ENCODE measurements at places on chromosomes 2 and 18. TPM values are rescaled to one million over a fixed set of nuclear protein-coding genes. Genes with fewer than 3 reads are reported as not detected.

- no peaks in the 10 kb centered on the region for H3K27me3 ChIP-seq
- no peaks in the 10 kb centered on the region for H3K4me1 ChIP-seq
Measured at GRCh38 chr2:23107327-23107941, 277.5 kb upstream of the KLHL29 start.

- H3K4me3 ChIP-seq = no peak overlapping the region
- H3K4me1 ChIP-seq = no peaks in the 10 kb centered on the region
- H3K36me3 ChIP-seq = no peaks in the 10 kb centered on the region
- no peaks in the 10 kb centered on the region for H3K27me3 ChIP-seq
- no peak for DNase-seq
Measured at GRCh38 chr18:68478246-68478645, 236.7 kb downstream of the TMX3 start.

- peaks cover 82% of the 10 kb centered on the region for H3K27me3 ChIP-seq
- peaks cover 17% of the 10 kb centered on the region for H3K4me1 ChIP-seq
- no peak overlapping the region for H3K27ac ChIP-seq
- H3K36me3 ChIP-seq = no peaks in the 10 kb centered on the region
- peak overlapping the region; percentile 61 for H3K4me3 ChIP-seq
Measured at GRCh38 chr2:176067589-176068418, 16.0 kb downstream of the EVX2 start.

DNA sequence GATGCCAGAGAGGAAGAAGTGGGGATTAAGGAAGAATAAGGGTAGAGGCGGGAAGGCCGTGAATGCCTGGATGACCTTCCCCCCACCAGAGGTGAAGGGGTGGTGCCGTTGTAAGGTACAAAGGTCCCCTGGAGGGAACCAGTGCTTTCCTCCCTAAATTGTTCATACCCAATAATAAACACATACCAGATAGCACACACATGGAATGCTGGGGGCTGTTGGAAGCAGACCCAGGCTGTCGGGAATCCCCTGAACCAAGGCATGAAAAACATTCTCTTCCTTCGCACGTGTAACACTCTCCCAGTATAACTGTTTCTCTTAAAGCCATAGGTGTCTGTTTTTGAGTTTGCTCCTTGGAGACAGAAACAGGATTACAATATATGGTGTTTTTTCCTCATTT, 107.1 kb upstream of the CTAGE1 start:
- H3K27me3 ChIP-seq = no peaks in the 10 kb centered on the region
- no peaks in the 10 kb centered on the region for H3K4me1 ChIP-seq
- no peak overlapping the region for H3K27ac ChIP-seq
- H3K36me3 ChIP-seq = no peaks in the 10 kb centered on the region
- H3K4me3 ChIP-seq = no peak overlapping the region
- DNase-seq = no peak

DNA sequence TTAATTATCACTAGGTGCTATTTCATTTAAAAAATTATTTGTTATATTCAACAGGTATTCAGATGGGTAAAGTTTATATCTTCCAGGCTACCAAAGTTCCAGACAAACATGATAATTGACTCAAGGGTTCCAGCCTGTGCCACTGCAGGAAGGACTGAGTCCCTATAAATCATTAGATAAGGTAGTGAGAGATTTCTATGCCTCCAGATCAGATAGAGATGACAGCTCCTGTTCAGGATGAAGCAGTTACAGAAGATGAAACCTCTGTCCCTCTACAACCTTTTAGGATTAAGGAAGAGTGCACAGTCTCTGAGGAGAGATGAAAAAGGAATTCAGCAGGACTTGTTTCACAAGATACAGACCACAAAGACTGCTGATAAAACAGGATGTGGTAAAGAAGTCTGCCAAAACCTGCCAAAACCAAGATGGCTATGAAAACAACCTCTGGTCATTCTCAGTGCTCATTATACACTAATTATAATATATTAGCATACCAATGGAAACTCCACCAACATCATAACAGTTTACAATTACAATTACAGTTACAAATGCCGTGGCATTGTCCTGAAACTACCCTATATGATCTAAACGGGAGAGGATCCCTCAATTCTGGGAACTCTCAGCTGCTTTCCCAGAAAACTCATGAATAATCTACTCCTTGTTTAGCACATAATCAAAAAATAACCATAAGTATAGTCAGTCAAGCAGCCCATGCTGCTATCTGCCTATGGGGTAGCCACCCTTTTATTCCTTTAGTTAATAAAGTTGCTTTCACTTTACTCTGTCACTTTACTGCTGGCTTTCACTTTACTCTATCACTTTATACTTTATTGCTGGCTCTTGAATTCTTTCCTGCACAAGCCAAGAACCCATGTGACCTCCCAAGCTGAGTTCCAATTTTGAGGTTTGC, 288.5 kb downstream of the PDE11A start:
- peaks cover 17% of the 10 kb centered on the region for H3K4me1 ChIP-seq
- no peak for DNase-seq
- H3K4me3 ChIP-seq = peak overlapping the region; percentile 35

DNA sequence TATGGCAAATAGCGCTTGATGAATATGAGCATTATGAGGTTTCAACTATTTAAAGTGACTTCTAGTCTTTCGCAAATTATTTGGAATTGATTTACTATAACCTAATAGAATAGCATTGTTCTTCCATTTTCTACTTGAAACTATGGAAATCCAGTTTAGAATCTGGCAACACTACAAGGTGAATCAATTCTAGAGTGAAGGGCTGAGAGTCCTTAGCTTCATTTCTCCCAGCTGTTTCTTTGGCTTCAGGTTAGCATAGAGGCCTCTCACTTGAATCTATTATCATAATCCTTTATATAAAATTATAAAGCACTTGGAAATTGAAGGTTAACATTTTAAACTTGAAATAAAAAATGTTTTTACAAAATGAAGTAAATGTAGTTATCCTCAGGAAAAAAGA, 318.8 kb downstream of the CCDC85A start:
- H3K36me3 ChIP-seq = no peaks in the 10 kb centered on the region
- no peaks in the 10 kb centered on the region for H3K27me3 ChIP-seq
- no peak for DNase-seq
- no peak overlapping the region for H3K4me3 ChIP-seq

DNA sequence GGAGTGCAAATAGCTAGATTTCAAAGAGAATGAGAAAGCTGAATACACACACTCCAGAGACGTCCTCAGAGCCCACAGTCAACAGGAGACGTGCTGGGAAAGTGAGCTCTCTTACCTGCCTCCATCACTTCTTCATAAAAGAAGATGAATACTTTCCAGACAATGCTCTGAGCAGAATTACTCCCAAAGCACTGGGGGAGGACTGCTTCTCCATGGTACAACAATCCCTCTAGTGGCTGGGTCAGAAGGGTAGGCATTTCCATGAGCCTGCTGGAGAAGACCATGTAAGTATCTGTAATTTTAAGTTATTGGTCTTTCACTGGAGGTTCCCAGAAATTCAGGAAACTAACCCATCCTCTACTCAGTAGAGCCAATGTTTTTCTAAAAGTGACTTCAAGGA, 190.3 kb downstream of the RBM43 start:
- H3K36me3 ChIP-seq = no peaks in the 10 kb centered on the region
- DNase-seq = no peak
- H3K27ac ChIP-seq = no peak overlapping the region
- no peaks in the 10 kb centered on the region for H3K4me1 ChIP-seq
- H3K27me3 ChIP-seq = no peaks in the 10 kb centered on the region

GRCh38 chr2:203659331-203660049, 46.9 kb upstream of the CD28 start:
- H3K36me3 ChIP-seq = no peaks in the 10 kb centered on the region
- peaks cover 2% of the 10 kb centered on the region for H3K27me3 ChIP-seq
- H3K4me1 ChIP-seq = peaks cover 10% of the 10 kb centered on the region
- H3K27ac ChIP-seq = no peak overlapping the region
- no peak for DNase-seq

DNA sequence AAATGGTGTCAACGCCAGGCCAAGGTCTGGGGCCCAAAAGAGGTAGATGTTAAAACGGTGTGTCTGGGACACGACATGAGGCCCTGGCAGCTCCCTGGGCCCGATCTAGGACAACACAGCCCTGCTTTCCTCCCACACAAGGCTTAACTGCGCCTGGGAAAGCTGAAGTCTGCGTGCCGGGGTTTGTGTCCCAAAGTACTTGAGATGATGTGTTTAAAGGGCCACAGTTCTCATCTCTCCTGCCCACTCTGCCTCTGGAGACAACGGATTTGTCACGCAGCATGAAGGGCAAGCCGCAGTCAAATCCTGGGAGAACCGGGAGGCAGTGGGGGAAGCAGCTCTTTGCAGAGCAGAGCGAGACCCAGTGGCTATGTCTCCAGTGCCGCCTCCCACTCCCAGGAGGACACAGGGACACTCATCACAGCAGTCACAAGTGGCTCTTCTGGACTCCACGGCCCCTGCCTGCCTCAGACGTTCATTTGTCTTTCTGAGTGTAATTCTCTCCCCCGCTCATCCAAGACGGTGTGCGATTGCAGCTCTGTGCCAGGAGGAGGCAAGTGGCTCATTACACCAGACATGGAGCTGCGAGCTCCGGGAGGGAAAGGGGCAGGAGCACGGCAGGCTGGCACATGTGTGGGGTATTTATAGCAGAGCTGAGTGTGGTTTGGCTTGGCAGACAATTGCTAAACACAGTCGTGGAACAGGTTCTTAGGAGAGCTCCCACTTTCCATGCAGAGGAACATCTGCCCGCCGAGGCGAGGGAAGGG, 57.7 kb upstream of the SEMA4C start:
- H3K27me3 ChIP-seq = no peaks in the 10 kb centered on the region
- peak; percentile 87 for DNase-seq
- H3K4me1 ChIP-seq = peaks cover 14% of the 10 kb centered on the region
- peak overlapping the region; percentile 65 for H3K27ac ChIP-seq

DNA sequence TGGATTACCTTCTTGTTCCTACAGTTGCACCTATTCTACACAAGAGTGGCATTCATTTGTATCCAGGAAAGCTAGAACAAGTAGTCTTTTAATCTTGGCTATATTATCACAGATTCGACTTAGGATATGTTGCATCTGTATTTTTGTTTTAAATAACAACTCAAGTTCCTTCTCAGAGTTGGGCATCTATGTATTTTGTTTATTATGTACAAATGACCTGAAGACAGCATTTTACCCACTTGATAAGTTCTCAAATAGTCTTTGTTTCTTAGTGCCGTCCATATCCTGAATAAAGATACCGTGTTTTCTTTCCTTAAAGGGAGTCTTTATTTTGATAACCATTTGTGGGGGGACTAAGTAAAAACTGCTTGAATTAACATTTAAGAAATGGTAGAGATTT, 2.9 kb downstream of the ITPRID2 start:
- H3K4me1 ChIP-seq = peaks cover 43% of the 10 kb centered on the region
- no peaks in the 10 kb centered on the region for H3K27me3 ChIP-seq
- H3K27ac ChIP-seq = no peak overlapping the region
- DNase-seq = no peak
- H3K4me3 ChIP-seq = peak overlapping the region; percentile 89

DNA sequence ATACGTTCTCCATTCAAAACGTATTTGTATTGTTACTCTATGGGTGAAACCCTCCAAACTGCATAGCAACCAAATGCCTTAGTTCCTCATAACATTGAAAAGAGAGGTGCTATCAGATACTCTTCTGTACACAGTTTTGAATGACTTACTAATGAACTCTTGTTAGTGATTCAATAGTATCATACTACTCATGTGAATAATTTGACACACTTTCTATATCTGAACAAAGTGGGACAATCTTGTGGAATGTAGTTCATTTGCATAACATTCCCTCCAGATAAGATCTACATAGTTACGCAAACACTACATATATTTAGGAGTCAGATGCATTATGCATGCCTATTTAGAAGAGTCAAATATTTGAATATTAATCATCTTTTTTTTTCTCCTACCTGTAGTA, 232.0 kb upstream of the NRXN1 start:
- no peak overlapping the region for H3K27ac ChIP-seq
- H3K36me3 ChIP-seq = no peaks in the 10 kb centered on the region
- no peaks in the 10 kb centered on the region for H3K27me3 ChIP-seq
- no peaks in the 10 kb centered on the region for H3K4me1 ChIP-seq
- DNase-seq = no peak
- no peak overlapping the region for H3K4me3 ChIP-seq

DNA sequence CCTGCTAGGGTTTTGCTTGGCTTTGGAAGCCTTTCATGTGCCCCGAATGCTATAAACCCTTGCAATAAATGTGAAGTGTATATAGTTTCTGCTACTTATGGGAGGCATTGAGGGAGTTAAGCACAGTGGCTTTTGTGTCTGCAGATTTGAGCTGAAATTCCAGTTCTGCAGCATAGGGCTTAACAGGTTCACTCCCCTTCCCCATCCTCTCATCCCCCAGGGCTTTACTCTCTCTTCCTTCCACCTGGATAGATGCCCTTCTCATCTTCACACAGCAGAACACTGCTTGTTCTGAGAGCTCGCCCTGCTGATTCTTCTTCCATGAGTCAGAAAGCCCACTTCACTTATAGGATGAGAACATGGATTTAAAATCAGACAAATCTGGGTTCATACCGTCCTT, 37.2 kb downstream of the SOX11 start:
- no peaks in the 10 kb centered on the region for H3K4me1 ChIP-seq
- no peaks in the 10 kb centered on the region for H3K27me3 ChIP-seq
- no peak overlapping the region for H3K4me3 ChIP-seq
- H3K36me3 ChIP-seq = no peaks in the 10 kb centered on the region
- no peak for DNase-seq

DNA sequence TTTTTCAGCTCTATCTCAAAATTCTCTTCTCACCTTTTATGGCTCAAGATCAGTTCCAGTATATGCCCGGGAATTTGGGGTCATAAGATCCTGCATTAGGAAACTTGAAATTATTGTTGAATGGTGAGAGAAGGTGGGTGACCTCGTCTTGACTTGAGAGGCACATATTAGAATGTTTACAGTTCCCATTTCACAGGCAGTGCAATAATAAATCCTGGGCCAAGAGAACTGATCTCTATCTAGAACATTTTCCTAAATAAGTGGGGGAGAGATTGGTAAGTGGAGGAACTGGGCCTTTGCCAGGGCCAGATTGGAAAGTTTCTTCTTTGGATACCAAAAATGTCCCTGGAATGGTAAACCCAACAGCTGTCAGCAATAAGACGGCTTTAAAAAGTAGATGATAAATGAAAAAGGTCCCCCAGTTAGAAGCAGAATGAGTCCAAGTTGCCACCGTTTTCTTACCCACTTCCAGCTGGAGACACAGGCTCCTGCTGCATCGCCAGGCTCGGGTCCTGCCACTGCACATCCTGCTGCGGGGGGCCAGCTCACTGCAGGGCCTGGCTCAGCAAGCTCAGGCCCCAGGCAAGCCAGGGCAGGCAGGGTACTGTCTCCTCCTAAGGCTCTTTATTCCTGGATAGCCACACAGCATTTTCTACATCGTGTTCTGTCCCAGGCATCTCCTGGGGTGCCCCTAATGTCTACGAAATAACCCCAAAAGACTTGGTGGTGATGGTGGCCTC, 126.4 kb upstream of the EPAS1 start:
- DNase-seq = no peak
- no peaks in the 10 kb centered on the region for H3K4me1 ChIP-seq
- no peak overlapping the region for H3K4me3 ChIP-seq
- no peak overlapping the region for H3K27ac ChIP-seq
- H3K36me3 ChIP-seq = no peaks in the 10 kb centered on the region

- no peak overlapping the region for H3K4me3 ChIP-seq
- H3K27ac ChIP-seq = peak overlapping the region; percentile 23
Measured at GRCh38 chr2:207632575-207633493, 7.6 kb upstream of the METTL21A start.

The DCTN1 gene
- 131 TPM for total RNA-seq

The RUFY4 gene
- total RNA-seq = not detected

The FTCDNL1 gene
- 22.4 TPM for total RNA-seq

The FBXO48 gene
- total RNA-seq = 0.97 TPM

The IL36A gene
- total RNA-seq = not detected

The DTNA gene
- total RNA-seq = 82.0 TPM

The RELCH gene
- total RNA-seq = 12.1 TPM

The ANKRD29 gene
- total RNA-seq = 2.1 TPM

The STK16 gene
- total RNA-seq = 16.0 TPM

The LINC00305 gene
- total RNA-seq = not detected

All from psoas muscle (tissue), 8 donors.